ENCODE measurements at places on chromosomes 16 and 17.

GRCh38 chr17:46872421-46872820 lies 21.0 kb downstream of the WNT9B start:
- DNase-seq: no peak

GRCh38 chr17:7435676-7436555 lies 681 bp downstream of the TMEM102 start:
- no peak for DNase-seq

- DNase-seq: no peak
These were observed 21.0 kb upstream of the TNS4 start for GRCh38 chr17:40522250-40522960.

- no peak for DNase-seq
These were observed 8.3 kb downstream of the ABCC3 start for GRCh38 chr17:50642722-50643656.

GRCh38 chr16:72493716-72494415 lies 321.9 kb upstream of the PMFBP1 start:
- DNase-seq: peak; percentile 79

- DNase-seq: peak; percentile 80
These were observed 43.6 kb downstream of the SMG6 start for GRCh38 chr17:2259769-2260536.

DNA sequence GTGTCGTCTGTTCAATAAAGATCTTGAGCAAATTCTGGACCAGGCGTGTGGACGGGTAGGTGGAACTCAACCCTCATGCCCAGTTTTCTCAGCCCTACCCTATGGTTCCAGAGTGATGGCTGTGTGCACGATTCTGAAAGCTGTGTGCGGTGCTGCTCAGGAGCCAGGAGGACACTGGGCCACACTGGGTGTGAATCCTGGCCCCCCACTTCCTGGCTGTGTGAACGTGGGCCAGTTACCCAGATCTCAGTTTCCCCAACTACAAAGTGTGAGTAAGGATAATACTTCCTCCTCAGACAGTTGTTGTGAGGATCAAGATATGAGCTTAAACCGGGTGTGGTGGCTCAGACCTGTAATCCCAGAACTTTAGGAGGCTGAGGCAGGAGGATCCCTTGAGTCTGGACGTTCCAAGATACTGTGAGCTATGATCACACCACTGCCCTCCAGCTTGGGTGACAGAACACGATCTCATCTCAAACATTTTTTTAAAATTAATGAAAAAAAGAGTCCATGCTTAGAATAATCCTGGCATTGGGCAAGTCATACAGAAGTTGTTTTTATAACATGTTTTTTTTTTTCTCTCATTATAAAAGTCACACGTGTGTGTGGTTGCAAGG lies 14.7 kb upstream of the MPRIP start:
- DNase-seq: no peak

DNA sequence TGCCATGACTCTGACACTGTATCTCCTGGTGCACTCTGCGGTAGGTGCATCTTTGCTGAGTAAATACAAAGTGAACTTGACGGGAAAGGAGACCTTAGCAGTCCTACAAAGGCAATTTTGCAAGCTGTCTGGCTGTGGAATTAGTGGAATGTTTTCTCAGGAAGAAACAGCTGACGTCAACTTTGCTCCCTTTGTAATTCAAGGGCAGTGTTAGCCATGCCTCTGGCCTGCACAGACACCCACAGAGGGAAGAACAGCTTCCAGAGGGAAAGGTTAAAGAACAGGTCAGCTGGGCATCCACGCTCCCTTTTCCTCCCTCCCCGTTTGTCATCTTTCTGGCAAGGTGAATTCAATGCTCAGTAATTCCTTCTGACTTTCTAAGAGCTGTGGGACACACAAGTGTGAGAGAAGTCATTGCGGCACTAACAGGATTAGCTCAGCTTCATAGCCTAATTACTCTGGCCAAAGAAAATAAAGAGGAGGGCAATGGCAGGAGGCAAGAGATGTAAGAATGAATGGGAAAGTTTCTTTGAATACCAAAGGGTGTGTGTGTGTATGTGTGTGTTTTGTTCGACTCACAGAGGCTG lies 476.9 kb upstream of the GOT2 start:
- peak; percentile 97 for DNase-seq

GRCh38 chr17:64146418-64147109 lies 16.6 kb upstream of the ERN1 start:
- peak; percentile 60 for DNase-seq

DNA sequence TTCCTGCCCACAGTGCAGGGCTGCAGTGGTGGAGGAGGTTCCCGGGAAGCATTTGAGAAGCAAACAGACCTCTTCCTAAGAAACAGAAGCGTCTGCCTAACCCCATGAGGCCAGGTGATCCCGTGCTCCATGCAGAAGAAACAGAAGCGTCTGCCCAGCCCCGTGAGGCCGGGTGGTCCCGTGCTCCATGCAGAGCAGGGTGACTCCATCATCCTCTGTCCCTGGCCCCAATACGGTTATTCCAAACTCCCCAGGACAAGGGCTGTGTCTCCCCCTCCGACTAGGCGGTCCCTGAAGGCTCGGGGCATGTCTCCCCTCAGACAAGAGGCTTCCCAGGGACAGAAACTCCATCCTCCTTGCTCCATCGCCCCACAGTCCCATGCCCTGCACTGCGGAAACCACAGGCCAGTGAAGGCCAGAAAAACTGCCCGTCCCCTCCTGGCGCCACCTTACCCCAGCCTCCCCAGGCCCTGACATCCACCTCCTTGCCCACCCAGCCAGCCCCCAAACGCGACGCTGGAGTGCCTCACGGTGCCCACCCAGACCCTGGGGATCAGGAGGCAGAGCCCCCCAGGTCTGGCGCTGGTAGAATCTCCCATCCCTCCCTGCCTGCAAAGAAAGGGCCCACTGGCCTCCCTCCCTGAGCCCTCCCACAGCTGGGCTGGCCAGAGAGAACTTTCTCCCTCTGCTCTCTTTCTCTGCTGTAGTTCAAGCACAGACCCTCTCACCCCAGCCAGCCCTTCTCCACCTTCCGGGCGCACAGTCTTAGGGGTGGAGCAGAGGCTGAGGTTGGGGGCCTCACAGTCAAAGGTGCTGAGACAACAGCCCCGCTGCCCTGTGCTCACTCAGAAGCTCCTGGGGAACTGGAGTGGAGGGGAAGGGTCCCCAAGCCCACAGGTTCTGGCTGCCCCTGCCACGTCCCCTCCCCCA lies 30.6 kb upstream of the KRT17 start:
- no peak for DNase-seq

GRCh38 chr17:51642029-51642428 lies 381.7 kb downstream of the UTP18 start:
- DNase-seq: no peak

DNA sequence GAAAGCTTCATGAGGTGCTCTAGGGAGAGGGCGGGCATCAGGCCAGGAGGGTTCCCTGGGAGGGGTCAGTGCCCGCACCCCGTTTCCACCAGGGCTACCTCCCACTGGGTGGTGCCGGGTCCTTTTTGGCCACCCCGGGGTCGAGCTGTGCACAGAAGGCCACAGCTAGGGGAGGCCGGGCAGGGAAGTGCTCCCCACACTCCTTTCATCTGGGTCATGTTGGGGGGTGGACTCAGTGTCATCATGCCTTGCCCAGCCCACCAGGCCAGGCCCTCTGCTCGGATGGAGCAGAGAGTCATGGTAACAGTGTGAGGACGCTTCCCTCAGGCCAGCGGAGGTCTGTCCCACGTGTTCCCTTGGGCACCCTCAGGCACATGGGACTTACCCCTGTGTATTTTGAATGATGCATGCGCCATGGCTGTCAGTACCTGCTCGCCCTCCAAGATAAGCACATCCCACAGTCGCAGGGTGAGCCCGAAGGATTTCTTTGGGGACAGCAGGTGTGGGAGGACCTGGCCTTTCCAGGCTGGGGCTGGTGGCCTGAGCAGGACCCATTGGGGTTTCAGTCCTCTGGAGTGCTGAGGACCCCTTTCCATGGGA lies 46.4 kb downstream of the TNFRSF13B start:
- DNase-seq: no peak

GRCh38 chr17:40460968-40461731 lies 17.9 kb downstream of the IGFBP4 start:
- DNase-seq: no peak

DNA sequence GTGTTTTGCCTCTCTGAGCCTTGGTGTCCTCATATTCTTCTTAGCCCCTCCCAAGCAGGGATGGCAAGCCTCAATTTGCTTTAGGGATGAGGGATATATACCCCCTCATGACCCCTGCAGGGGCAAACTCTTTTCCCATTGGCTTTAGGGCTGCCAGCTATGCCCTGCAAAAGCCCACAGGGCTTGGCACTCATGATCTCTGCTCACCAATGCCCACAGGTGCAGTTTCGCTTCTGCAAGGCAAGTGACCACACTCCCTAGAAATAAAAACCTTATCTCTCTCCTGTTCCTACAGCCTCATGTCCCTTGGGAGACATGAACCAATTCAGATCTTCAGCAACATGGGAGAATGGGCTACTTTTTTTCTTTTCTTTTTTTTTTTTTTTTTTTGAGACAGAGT lies 8.8 kb downstream of the BEAN1 start:
- DNase-seq: no peak

Measured in astrocyte (in vitro differentiated cells and primary cell).